NCI-H524 (cell line): ENCODE measurements at places on chromosomes 13 and 19.
A peak's percentile ranks its signal among the peaks of the same experiment; 100 is the strongest.

DNA sequence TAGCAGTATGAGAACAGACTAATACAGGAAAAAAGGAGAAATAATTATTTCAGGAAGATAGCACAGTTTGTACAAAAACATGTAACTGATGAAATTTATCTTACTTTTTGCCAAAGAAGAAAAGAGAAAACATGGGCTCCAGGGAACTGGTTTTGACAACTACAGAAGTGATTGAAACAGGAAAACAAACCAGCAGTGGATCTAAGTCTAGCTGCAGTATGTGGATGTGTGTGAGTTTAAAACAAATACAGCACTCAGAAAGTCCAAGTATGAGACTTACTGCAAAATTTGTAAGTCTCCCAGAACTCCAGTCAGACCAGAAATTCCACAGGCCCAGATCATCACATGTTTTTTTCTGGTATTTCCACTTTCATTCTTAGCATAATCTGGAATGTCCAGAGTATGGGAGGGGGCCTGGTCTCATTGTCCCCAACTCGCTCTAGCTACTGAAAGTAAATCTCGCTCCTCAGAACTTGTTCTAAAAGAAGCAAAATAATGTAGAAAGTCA lies 259.5 kb downstream of the NHLRC3 start:
- DNase-seq = no peak

GRCh38 chr19:14237014-14237941 lies 31.3 kb upstream of the ADGRL1 start:
- DNase-seq = no peak

GRCh38 chr19:30719189-30719998 lies 347.2 kb downstream of the ZNF536 start:
- DNase-seq = no peak

- no peak for DNase-seq
Measured at GRCh38 chr13:110154410-110154933, 152.5 kb downstream of the COL4A1 start.

DNA sequence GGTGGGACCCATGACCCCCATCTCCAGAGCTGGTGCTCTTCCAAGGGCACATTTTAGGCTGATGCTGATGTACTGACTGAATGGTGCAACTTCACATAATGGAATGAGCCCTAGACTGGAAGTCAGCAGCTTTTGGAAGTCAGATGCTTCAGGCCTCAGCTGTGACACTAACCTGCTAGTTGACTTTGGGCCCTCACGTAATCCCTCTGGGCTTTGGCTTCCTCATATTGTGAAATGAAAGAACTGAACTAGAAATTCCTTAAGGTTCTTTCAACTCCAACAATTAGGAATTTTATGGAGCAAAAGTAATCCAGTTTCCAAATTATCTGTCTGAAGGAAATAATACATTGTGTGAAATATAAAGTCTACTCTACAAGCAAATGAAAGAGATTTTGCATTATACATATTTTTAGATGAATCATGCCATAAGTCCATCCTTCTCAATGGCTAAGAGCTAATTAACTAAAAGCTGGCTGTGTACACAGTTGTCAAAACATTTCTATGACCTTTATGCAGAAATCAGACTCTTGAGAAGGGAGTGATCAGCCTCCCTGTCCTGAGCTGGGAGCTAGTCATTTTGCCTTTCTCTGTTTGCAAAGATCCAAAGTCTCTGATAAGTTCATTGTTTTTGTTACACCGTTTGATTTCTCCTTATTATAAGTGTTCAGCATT lies 204.2 kb downstream of the DCLK1 start:
- DNase-seq = no peak

- no peak for DNase-seq
Measured at GRCh38 chr13:73090116-73090822, 31.5 kb downstream of the KLF5 start.

DNA sequence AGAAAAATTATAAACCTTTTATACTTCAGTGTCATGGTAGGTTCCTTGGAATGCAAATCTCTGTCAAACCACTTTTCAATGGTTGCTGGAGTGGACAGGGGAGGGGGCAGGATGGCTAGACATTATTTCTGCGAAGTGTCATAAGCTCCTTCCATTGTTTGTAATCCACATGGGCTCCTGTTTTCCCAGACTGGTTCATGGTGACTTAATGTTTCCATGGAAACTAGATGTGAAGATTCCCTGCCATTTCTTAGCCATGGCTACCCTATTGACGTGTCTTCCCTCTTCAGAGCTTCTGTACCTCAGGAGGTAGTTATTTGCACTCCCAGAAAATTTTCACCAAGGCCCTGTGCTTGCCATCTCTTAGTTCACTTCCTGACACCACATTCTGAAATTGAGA lies 95.3 kb downstream of the UFM1 start:
- DNase-seq = no peak

DNA sequence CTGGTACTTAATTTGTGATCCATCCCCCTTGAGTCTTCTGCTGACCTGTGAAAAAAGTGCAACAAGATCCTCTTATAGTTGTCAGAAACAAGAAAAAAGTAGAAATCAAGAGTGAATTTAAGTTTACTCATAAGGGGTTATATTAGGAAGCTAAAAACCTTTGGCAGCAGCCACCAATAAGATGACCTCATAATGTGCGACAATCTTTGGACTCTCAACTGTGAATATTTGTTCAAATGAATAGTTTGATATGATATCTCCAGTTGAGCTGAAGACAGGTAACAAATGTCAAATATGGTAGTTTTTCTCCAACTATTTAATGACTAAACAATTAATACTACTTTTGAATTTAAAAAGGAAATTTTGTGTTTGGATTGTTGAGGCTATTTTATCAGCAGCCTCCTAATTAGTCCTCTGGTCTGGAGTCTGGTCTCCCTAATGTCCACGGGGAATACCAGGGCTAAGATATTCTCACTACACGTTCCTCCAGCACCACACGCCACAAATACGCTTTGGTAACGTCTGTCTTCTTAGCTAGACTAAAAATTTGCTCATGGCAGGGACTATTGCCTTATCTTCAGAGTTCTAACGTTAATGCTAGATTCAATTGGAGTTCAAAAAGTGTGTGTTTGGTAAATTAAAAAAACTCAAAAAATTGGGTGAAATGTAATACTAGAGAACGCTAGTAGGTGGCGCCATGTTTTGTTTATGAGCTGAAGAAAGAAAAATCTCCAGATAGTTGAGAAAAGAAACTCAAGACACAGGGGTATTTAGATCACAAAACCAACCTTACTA lies 51.0 kb upstream of the PDX1 start:
- DNase-seq = no peak

DNA sequence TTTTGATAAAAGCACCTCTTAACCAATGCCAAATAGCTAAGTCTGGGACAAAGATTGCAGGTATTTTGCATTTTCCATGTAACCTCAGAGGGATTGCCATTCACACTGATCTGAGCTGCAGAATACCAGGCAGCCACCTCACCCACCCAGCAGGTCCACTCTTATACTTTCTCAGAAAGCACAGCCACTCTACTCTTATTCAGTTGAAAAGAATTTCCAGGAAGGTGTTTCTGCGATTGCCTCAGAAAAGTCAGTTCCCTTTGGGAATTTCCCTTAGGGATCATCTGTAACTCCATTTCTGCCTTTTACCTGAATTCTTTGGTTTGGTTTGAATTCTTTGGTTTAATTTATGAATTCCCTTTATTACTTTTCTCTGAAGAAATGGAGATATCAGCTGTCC lies 904 bp upstream of the ALOX5AP start:
- DNase-seq = no peak

- no peak for DNase-seq
Measured at GRCh38 chr19:1295169-1296012, 9.7 kb downstream of the EFNA2 start.

DNA sequence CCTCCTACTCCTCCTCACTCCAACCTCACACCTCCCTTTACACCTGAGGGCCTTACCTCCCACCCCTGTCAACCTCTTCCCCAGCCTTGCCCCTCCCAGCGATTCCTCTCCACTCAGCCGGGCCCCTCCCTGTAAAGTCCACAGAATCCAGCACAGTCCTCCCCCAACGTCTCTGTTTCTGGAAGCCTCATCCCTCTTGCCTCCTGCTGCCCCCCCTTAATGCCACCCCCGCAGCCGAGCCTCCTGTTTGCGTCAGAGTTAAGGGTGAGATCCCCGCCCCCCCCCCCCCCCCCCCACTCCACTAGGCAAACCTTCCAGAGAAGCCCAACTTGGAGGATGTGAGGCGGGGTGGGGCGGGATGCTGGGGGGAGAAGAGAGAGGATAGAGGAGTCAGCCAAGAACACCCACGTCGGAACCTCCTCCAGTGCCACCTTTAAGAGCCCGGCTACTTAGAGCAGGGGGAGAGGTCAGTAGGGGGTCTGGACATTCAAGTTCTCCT lies 2.1 kb downstream of the UNC13A start:
- DNase-seq = no peak

DNA sequence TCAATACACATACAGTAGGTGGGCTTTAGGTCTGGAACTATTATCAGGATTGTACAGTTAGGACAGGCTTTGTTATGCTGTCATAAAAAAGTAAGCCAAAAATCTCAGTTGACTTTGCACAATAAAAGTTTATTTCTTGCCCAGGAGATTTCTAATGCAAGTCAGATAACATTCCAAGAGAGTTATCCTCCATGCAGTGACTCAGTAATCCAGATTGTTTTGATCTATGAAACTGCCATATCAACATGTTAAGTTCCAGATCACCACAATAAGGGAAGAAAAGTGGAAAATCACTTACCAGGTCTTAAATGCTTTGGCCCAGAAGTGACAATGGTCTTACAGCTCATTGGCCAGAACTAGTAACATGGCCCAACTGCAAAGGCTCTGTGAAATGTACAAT lies 636.2 kb upstream of the KLF12 start:
- no peak for DNase-seq

DNA sequence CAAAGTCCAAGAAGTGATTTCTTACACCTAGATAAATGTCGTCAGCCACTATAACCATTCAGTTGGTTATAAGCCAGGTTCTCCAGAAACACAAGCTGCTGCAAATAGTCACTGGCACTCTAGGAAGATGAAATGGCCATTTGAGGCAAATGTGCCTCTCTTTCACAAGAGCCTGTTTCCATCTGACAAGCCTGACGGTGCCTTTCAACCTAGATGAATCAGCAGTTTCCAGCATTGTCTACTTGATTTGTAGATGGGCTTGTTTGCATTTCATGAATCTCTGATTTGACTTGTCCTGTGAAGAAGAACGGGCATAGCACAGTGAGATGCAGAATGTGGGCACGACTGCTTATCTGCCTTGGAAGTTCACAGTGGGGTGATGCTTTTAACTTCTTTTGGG lies 327.2 kb downstream of the LMO7 start:
- no peak for DNase-seq

GRCh38 chr13:93539914-93540313 lies 313.3 kb downstream of the GPC6 start:
- no peak for DNase-seq

- no peak for DNase-seq
Measured at GRCh38 chr13:25295228-25295627, 6.2 kb upstream of the NUP58 start.

DNA sequence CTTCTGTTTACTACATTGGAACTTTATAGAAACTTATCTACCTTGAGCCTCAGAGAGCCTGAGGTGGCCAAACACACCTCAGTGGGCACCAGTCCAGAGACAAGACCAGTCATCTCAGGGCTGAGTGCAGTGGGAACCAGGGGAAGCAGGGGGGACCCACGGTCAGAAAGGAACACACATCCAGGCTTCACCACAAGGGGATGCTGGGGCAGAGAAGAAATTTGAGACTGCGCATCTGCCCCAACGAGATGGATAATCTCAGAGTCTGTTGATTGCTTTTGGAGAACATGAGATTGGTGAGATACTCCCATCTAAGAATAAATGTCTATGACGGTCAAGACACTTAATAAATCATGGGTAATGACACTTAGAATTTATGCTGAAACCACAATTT lies 98.7 kb downstream of the DOCK9 start:
- no peak for DNase-seq

- no peak for DNase-seq
Measured at GRCh38 chr19:39106194-39106593, 19.4 kb upstream of the PAK4 start.

- DNase-seq = no peak
Measured at GRCh38 chr19:7507884-7508283, 8.0 kb upstream of the ZNF358 start.

DNA sequence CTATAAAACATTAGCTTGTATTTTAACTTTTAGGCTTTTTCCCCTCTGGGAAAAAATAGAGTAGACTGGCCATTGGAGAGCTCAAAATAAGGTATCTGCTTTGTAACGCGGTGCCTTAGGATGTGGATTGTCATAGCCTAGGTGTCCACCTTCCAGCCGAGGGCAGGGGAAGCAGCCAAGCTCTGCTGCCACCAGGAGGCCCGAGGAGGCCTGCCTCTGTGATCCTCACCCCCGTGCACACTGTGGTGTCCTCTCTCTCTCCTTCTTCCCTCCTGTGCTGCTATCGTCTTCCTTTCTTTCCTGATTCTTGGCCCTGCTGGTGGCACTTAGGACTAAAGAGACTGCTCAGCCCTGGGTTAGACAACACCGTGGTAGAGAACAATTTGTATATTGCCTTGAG lies 11.3 kb downstream of the HNRNPM start:
- DNase-seq = no peak

GRCh38 chr13:67410645-67411044 lies 180.5 kb upstream of the PCDH9 start:
- peak; percentile 54 for DNase-seq

DNA sequence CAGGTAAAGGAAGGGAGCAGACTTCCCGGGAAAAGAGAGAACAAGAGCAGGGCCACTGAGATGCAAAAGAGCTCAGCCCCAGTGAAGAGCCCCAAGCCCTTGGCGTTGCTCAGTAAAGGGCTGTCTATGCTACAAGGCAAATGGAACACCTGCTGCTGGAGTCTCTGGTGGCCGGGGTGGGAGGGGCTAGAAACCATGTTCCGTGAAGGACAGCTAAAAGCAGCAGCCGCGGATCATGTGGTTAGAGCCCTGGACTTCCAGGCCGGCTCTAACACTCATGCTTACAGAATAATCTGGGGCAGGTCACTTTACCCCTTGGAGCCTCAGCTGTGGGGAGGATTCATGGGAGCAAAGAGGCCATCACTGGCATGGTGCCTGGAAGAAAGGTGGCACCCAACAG lies 17.8 kb downstream of the POU2F2 start:
- DNase-seq = peak; percentile 69

DNA sequence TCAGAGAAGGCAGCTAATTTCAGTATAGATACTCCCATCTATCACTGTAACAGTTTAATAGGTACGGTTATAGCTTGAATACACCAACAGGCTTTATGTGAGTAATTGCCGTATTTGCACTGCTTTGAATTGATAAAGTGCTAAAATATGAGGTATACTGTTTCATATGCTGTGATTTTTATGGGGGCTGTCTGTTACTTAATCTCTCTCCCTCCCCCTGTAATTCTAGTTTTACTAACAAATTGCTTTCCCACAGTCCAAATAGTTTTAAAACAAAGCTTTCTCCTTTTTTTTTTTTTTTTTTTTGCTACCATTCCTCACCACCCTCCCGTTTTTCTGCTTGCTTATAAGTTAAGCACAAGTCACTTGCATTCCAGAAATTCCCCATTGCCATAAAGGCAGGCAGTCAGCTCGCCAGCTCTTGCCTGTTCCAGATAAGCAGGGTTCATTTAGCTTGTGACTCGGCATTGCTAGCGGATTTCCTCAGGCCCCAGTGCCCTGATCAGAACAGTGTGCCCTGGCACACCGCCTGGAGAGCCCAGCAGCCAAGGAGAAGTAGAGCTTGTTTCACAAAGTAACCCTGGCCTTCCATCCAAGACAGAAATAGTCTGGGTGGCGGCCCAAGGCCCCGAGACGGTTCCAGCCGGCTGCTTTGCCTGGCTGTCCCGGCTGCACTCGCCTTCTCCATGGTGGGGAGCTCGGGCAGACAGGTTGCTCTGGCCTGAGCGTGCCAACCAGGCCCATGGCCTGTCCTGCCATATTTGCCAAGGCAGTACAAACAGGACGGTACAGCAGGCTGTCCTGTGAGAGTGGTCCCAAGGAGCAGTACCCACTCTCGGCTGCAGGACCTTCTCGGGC lies 43.5 kb upstream of the NPAS1 start:
- DNase-seq = no peak
